Stimulated activated CD4-positive, alpha-beta T cell treated with anti-CD3 and anti-CD28 coated beads, Interleukin-12 subunit alpha, Interleukin-12 subunit beta, amount 100 ng/mL, for 24 hours (primary cell): ENCODE measurements at places on chromosomes 16 and 17.

DNA sequence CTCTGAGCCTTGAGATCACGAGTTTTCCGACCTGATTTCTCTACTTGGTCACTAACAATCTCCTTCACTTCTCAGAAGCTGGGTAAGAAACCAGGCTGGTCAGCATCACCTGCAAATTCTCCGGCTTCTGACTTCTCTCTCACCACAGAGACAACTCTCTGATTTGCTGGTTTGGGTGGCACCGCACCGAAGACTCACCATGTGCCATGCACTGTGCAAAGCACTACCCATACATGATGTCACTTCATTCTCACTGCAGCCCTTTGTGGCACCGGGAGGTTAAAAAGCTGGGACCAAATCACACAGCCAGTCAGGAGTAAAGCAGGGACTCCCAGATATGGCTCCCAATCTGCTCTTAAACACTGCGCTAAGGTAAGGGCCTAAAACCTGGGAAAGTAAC lies 647 bp downstream of the VAC14 start:
- no peak for DNase-seq

DNA sequence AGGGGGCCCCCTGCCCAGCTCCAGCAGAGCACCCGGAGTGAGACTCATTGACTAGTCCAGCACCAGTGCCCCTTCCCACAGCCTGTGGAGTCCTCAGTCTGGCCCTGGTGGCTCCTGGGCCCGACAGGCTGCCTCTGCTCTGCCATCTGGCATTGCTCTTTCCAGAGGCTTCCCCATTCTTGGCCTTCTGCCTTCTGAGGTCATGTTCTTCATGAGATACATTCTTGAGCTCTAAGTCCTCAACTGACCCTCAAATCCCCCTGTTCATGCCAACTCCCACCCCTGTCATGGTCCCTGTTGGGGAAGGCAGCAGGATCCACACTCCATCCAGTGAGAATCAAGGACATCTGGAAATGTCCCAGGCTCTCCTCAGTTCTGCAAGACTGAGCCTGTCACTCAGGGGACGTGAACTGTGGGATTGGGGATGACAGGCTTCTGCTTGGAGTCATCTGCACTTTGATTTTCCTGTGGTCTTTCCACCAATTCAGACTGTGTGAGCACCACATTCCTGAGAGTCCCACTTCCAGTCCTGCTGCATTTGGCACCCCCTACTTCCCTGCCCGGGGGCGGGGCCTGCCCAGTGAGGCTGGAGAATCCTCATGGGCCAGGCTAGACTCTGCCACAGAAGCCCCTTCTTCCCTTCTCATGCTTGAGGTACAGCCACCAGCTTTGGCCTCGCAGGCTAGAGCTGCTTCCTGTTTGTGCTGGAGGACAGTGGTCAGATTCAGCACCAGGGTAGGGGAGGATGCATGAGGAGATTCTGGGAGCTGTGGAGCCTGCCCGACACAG lies 2.7 kb downstream of the TRPV2 start:
- DNase-seq: no peak

DNA sequence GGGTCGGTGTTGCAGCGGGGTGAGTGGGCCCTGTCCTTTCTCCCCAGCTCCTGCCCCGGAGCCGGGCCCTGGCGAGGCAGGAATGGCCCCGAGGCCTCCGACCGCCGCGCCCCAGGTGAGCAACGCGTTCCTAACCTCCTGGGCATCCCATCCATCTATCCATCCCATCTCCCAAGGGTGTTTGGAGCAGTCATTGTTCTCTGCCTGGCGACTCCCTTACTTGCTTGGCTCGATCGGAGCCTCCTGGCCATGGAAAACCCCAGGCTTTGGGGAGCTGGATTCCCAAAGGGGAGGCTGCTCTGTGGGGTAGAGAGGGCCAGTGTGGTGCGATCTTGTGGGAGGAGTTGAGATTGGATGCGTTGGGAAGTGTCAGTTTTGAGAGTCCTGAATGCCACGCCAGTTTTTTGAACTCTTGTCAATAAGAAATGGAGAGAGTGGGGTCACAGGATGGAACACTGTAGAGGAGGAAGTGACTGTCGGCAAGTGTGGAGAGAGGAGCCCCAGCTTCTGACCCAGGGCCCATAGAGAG lies 684 bp downstream of the ZFP90 start:
- DNase-seq: no peak

GRCh38 chr16:1584926-1585484 lies 26.9 kb downstream of the IFT140 start:
- no peak for DNase-seq

- no peak for DNase-seq
These were observed 204.4 kb upstream of the HS3ST3A1 start for GRCh38 chr17:13806092-13806491.
